ENCODE measurements at places on chromosomes 4 and X.

GRCh38 chr4:6657242-6658208, 17.0 kb downstream of the MRFAP1 start:
- DNase-seq = no peak

DNA sequence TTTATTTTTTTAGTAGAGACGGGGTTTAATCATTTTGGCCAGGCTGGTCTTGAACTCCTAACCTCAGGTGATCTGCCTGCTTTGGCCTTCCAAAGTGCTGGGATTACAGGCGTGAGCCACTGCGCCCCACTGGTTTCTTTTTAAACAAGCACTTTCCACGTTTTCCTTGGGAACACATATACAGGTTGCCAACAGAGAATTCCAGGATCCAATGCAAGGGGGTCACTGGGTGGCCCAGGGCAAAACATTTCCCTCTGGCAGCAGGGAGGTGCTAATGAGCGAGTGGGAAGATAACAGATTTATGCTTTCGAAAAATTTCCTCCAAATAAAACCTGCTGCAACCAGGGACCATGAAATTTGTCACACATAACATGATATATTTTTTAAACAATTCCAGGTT, 41.1 kb downstream of the ADRA2C start:
- no peak for DNase-seq

- DNase-seq = no peak
Observed at GRCh38 chr4:119299260-119299671, 22.7 kb downstream of the FABP2 start.

- DNase-seq = no peak
Observed at GRCh38 chr4:184376126-184376838, 98.1 kb downstream of the IRF2 start.

GRCh38 chrX:97564496-97564895, 680.8 kb downstream of the RPA4 start:
- DNase-seq = no peak

DNA sequence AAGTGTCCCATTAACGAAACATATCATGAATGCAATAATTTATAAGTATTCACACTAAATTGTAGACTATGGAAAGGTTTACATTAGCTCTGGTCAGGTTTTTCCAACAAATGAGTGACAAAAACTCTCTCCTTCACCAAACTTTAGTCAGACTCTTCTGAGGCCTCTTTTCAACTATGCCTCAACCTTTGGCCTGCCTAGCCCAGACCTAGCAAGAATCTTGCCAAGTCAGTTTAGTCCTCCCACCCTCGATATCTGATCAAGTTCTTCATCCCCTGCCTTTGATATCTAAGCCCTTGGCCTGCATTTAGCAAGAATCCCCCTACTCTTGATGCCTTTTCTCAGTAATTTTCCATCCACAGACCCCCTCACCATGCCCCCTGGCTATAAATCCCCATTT, 37.9 kb downstream of the CCDC158 start:
- DNase-seq = no peak

DNA sequence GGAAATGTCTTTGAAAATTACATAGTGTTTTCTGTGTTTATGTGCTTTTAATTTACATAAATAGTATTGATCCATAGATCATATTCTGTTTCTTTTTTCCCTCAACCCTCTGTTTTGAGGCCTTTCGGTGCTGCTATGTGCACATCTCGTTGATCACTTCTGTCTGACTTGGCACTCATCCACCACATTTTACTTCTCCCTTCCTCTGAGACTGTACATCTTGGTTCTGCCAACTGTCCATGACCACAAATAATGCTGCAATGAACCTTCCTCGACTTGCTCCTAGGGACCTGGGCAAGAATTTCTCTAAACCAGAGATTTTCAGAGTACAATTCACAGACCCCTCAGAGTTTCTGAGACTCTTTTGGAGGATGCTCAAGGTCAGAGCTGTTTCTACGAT, 74.4 kb downstream of the RTL5 start:
- no peak for DNase-seq

GRCh38 chrX:70129816-70130215, 3.4 kb upstream of the IGBP1 start:
- no peak for DNase-seq

DNA sequence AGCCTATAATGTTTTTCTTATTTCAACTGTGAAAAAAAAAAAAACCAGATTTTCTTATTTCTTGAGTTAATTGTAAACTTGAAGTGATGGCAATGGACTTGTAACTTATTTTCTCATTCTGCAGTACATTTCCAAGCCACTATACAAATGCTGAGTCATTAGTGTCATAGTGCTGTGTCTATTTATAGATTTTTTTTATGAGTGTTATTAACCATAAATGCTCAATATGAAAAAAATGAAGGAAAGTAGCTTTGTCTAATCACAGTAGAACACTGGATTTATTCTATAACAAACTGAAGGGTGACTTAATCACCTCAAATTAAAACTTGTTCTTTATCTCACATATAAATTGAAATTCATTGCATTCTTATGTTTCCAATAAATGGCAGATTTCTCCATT, 718.6 kb downstream of the CCSER1 start:
- no peak for DNase-seq

- DNase-seq = no peak
Observed at GRCh38 chr4:184722798-184723197, 11.1 kb downstream of the CENPU start.

GRCh38 chr4:48578132-48578968, 88.3 kb downstream of the ZAR1 start:
- DNase-seq = no peak

DNA sequence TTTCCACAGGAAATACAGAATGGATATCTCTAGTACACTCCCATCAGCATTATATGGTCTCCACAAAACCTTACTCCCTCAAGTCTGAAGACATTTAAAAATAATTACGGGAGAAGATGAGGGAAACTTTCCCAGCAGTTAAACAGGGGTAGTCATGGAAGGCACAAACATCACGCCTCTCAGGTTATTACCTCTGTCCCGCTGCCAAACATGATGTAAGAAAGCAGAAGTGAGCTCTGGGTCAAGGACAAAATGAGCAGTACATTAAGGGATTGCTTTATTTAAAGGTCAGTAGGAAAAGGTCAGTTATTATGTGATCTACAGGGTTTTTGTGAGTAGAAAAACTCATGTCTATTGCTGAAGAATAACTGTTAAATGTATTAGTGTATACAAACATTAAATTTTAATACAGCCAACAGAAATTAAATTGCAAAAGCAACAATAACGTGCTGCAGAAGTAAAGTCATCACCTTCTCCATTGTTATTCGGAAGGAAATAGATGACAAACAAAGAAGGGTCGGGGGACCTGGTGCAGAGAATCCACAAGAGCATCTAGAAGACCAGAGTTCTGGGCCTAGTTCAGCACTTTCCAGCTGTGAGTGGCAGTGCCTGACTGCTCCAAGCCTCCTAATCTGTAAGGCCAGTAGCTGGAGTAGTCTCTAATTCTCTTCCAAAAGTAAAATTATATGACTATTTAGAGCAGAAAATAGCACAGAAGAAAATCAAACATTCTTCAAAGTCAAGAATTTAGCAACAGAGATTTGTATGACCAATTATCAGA, 171.2 kb downstream of the PPP3CA start:
- DNase-seq = no peak

DNA sequence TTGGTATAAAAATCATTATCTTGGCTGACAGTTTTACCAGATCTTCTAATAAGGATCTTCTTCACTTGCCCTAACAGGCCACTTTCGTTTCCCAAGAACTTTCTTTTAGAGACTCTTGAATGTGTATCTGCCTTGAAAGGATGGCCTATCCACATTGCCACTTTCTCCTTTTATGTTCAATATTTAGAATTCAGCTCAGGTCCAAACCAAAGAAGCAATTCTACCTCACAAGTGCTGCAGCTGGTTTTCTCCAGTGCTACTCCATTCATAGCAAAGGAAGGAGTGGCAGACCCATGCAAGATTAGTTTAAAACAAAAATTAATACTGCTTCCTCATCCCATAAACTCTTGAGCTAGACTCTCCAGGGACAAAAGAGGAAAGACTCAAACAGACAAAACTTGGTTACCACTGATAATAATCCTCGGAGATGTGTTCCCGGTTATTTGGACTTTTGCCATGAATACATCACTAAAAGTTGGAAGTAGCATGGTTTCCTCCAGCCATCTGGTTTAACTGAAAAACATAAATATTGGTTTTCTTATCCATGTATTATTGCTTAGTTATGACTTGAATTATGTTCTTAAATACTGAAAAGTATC, 401.8 kb downstream of the PABPC4L start:
- no peak for DNase-seq

DNA sequence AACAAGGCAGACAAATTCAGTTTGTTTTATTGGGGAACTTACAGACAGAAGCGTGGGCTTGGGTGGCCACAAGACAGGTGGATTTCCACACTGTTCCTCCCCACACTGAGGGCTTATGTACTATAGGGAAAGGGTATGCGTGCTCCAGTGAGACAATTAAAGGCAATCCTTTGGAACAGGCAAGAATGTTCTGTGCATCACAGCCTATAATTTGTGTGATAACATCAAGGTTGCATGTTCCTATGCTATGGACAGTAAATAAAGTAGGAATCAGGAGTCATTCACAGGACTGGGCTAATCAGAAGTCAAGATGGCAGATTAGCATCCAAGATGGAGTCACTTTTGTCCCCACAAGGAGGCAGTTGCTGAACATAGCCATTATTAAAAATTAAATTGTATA, 84.6 kb upstream of the TRIM2 start:
- DNase-seq = no peak

DNA sequence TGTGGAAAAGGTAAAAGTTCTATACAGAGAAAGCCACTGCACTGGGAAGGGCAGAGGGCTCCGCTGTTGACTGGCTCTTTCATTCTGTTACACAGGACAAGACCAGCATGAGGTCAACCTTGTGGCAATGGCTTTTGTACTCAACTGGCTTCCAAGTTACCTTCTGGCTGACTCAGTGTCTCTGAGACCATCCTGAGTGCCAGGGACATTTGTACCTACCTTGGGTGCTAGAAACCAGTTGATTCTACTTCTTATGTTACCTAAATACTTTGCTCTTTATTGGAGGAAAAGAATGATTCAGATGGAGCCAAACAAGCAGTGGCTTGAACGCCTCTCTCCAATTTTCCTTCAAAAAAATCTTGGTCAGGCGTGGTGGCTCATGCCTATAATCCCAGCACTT, 123.2 kb downstream of the RBM47 start:
- DNase-seq = no peak

- DNase-seq = no peak
Observed at GRCh38 chr4:84644087-84644486, 61.2 kb downstream of the CDS1 start.

- no peak for DNase-seq
Observed at GRCh38 chr4:13538427-13538973, 5.8 kb downstream of the NKX3-2 start.

GRCh38 chrX:118502161-118502789, 6.7 kb downstream of the DOCK11 start:
- DNase-seq = no peak

- no peak for DNase-seq
Observed at GRCh38 chrX:97372001-97372766, 488.5 kb downstream of the RPA4 start.

DNA sequence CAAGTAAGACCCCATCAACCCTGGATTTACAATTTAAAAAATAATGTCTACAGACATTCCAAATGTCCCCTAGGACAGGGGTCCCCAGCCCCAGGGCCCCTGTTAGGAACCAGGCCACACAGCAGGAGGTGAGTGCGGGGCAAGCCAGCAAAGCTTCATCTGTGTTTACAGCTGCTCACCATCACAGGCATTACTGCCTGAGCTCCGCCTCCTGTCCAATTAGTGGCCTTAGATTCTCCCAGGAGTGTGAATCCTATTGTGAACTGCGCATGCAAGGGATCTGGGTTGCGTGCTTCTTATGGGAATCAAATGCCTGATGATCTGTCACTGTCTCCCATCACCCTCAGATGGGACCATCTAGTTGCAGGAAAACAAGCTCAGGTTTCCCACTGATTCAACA, 146.1 kb downstream of the ATP10D start:
- no peak for DNase-seq

- no peak for DNase-seq
Observed at GRCh38 chr4:153369021-153369420, 24.5 kb downstream of the MND1 start.

DNA sequence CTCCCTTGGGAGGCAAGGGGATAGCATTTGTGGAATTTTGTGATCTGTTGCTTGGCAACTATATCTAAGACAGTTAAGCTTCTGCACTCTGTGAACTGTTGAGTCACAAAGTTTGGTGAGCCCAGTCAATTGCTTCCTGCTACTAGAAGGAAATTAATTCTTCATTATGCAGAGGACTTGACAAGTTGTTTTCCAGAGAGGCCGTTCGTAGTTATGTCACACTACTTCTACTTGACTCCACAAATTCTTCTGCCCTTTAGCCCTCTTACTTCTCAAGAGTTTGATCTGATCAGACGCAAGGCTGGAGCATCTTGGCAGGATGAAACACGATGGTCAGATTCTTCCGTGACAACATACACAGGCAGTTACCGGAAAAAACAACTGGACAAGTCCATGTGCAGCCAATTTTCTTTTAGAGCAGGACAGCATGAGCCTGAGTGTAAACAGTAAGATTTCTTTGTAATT, at the start of gene C4orf51:
C4orf51 (plus strand) TSS at position 156 of the 465 bp plus-strand sequence; CDS start at position 214, 58 bp downstream.
- no peak for DNase-seq

DNA sequence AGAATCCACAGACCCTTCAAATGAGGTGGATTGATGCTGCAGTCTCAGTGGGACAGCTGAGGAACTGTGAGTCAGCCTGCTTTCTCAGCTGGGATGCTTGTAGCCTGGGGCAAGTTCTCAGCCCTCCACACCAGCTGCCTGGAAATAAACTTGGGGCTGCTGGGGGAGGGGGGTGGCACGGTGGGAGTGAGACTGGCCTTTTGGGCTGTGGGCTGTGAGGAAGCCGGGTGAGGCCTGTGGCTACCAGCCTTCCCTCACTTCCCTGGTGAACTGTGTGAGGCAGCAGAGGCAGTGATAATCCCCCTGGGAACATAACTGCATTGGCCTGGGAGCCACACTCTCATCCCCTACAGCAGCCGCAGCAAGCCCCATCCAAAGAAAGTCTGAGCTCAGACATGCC, 114.5 kb upstream of the GUCY1A1 start:
- no peak for DNase-seq

GRCh38 chr4:53191997-53192396, 173.9 kb downstream of the SCFD2 start:
- no peak for DNase-seq

- DNase-seq = no peak
Observed at GRCh38 chr4:151530783-151531182, 121.8 kb downstream of the FHIP1A start.

GRCh38 chr4:10056334-10057022, 35.2 kb upstream of the SLC2A9 start:
- no peak for DNase-seq

- DNase-seq = no peak
Observed at GRCh38 chrX:122133478-122133877, 1050.6 kb upstream of the GRIA3 start.

GRCh38 chr4:80927420-80927819, 103.1 kb upstream of the BMP3 start:
- no peak for DNase-seq

GRCh38 chr4:176134670-176135069, 60.7 kb downstream of the SPATA4 start:
- DNase-seq = no peak

- DNase-seq = no peak
Observed at GRCh38 chr4:26748811-26749210, 111.8 kb upstream of the STIM2 start.

- DNase-seq = no peak
Observed at GRCh38 chr4:20217951-20218350, 33.8 kb upstream of the SLIT2 start.

- no peak for DNase-seq
Observed at GRCh38 chr4:78510681-78511080, 40.9 kb upstream of the ANXA3 start.

GRCh38 chr4:4984186-4984585, 35.1 kb downstream of the CYTL1 start:
- DNase-seq = no peak

All from stimulated activated CD8-positive, alpha-beta memory T cell treated with anti-CD3 and anti-CD28 coated beads, Interleukin-4, amount 100 ng/mL, for 4 hours (primary cell).